Upper lobe of left lung (tissue), 6 donors: ENCODE measurements at places on chromosomes 1 and 21. TPM values are rescaled to one million over a fixed set of nuclear protein-coding genes. Genes with fewer than 3 reads are reported as not detected.
A peak's percentile ranks its signal among the peaks of the same experiment; 100 is the strongest.

C1QB gene
- total RNA-seq, result 950 TPM

- DNase-seq, result peak; percentile 34
Observed at GRCh38 chr1:221740993-221741702, 741 bp downstream of the DUSP10 start.

PAPPA2 gene
- total RNA-seq, result 2.4 TPM

UBASH3A gene
- total RNA-seq, result 2.9 TPM

- no peak for DNase-seq
Observed at GRCh38 chr1:219549215-219549614, 63.7 kb downstream of the ZC3H11B start.

DNA sequence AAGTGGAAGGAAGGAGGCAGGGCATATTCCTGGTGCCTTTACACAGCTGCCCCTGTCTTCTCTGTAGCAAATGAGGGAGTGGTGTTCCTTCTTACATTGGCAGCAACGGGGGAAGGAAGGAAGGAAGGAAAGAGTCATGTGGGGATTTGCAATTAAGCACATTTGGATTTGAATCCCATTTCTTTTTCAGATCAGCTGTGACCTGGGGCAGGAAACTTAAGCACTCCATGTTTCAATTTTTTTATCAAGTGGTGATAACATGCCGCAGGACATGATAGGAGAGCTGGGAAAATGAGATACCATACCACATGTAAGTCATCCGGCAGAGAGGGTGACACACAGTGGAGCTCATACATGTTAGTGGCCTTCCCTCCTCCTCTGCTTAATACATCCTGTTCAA lies 186.8 kb downstream of the APP start:
- no peak for DNase-seq

GRCh38 chr1:165844114-165844798 lies 16.8 kb downstream of the UCK2 start:
- no peak for DNase-seq

- no peak for DNase-seq
Observed at GRCh38 chr1:223276029-223276428, 87.9 kb downstream of the SUSD4 start.

- DNase-seq, result no peak
Observed at GRCh38 chr1:160685266-160685665, 26.4 kb downstream of the CD48 start.

DNA sequence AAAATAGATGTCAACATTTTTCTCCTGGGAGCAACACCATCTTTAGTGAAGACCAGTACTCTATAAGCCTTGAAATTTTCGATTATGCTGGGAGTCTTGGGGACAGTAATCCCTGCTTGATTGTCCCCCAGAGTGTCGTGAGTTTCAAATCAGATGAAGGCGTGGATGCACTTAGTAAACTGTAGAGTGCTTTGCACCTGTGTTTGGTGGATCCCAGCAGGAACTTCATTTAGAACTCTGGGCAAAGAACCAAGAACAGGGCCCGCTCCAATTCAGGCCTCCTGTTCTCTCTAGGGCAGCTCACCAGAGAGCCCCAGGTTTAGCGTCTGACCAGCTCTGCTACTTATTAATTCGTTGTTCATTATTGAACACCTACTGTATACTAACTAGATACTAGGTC lies 1.5 kb downstream of the GPX7 start:
- no peak for DNase-seq

DNA sequence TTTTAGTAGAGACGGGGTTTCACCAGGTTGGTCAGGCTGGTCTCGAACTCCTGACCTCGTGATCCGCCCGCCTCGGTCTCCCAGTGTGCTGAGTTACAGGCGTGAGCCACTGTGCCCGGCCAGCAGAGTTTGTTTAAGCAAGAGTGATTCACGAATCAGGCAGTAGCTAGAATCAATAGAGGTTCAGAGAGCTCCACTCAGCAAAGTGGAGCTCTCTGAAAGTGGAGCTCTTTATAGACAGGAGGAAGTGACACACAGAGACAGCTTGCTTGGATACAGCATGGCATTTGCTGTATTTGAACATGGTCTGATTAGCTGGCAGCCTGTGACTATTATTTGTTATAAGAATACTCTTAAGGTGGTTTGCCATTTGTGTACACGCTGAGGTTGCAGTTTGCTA lies 27.1 kb upstream of the CD34 start:
- DNase-seq, result no peak

GRCh38 chr1:83692524-83693381 lies 306.2 kb downstream of the TTLL7 start:
- DNase-seq, result no peak

DNA sequence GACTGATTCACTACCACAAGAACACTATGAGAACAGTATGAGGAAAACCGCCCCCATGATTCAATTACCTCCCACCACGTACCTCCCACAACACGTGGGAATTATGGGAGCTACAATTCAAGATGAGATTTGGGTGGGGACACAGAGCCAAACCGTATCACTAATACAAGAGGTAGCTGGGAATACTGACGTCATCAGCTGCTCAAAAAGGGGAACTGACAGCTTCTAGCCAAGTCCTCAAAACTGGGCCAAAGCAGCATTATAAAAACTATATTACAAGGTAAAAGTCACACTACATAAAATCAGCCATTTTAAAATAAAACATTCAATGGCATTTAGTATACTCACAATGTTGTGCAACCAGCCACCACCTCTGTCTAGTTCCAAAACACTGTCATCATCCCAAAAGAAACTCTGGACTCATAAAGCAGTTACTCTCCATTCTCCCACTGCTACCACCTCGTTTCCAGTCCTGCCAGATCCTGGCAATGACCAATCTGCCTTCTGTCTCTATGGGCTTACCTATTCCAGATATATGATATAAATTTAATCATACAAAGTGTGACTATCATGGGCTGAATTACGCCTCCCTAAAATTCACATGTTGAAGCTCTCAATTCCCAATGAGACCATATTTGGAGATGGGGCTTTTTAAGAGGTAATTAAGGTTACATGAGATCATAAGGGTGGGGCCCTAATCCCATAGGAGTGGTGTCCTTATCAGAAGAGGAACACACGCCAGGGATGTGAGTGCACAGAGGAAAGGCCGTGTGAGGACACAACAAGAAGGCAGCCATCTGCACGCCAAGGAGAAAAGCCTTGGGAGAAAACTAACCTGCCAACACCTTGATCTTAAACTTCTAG lies 192.1 kb downstream of the SETD4 start:
- DNase-seq, result no peak

RIPPLY3 gene
- total RNA-seq, result 0.11 TPM

GRCh38 chr1:116910379-116911187 lies 867 bp downstream of the PTGFRN start:
- DNase-seq, result peak; percentile 90

DNA sequence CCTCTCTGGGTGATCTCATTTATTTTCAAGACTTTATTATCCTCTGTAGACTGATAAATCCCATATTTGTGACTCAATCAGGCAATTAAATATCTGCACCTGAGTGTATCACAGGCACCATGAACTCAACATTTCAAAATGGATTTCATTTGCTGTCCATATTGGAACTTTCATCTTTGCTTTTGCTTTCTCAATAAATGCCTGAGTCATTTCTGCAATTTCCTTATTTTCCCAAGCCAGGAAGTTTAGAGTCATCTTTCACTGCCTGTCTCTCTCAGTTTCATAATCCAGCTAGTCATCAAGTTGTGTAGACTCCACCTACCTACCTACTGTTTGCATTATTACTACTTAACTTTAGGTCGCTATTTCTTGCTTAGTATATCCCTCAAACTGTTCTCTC lies 540.9 kb downstream of the LMO4 start:
- no peak for DNase-seq

DNA sequence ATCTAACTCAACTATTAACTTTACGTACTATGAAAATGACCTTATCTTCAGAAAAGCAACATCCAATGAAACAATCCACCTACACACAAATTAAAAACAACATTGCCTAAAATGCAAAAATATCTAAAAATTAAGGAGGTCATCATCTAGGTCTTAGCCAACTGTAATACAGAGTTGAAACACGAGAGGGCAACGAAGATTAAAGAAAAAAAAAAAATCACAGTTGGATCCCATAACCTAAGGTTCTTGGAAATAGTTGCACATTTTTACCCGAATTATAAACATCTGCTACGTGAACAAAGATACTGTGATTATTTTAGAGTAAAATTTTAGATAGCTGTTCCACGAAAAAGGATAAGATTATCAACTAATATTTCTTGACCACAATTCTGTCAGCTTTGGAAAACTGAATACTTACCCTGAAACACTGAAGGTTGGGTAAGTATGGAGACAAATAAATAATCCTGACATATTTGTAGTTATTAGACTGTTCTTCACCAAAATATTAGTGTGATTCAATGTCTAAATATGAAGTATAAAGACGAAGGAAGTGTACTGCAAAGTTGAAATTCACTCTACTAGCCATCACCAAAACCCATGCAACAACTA lies 88.0 kb upstream of the AK4 start:
- DNase-seq, result no peak

ACTA1 gene
- 0.26 TPM for total RNA-seq

COL11A1 gene
- total RNA-seq, result 0.39 TPM

RAB42 gene
- total RNA-seq, result 5.8 TPM

TENT5C gene
- 20.1 TPM for total RNA-seq

DNA sequence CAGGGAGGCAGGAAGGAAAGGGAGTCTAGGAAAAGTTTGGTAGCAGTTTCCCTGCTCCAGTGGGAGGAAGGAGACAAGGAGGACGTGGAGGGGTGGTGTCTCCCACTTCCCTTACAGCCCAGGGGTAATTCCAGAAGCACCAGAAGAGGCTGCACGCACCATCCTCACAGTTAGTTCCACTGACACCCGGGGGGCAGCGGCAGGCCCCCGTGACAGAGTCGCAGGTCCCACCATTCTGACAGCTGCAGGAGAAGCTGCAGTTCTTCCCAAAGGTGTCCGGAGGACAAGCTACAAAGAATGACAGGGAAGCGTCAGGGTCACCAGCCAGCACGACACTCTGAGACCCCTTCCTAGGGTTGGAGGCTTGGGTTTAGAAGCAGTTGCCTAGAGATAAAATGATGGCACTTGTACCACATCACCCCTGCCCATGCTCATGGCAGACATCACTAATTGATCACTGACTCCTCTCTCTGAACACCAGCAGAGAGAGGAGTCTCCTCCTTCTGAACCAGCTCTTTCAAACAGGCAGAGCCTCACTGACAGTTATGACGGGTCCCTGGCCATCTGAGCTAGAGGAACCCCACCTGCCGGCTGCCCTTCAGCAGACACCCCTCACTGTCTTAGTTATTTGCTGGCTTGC lies 53.3 kb downstream of the ARHGEF16 start:
- DNase-seq, result no peak

TEX50 gene
- total RNA-seq, result not detected

- DNase-seq, result no peak
Observed at GRCh38 chr1:101483982-101484688, 247.3 kb downstream of the S1PR1 start.

DNA sequence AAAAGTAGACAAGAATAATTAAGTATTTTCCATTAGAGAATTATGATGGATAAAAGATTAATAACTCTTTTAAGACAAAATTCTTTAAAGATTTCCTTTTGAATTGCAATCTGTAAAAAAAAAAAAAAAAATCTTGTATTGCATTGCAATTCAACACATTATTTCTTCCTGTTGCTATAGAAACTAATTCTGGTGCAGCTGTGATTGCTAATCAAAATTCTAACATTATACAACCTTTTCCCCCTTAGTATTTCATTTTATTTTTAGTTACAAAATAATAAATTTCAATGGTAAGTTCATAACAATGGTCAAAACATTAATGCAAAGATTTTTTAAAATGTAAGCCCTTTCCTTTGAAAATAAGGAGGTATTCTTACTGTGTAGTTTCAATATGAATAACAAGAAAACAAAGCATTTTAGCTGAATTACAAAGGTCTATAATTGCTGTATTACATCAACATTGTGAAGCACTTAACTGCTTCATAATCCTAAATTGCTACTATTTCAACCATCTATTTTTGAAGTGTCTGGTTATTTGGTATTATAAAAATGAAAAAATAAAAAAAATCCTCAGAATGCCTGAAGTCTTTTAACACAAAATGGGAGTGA lies 135.0 kb downstream of the SYT14 start:
- DNase-seq, result no peak

- DNase-seq, result no peak
Observed at GRCh38 chr1:184051138-184051484, 419 bp upstream of the TSEN15 start.

DNA sequence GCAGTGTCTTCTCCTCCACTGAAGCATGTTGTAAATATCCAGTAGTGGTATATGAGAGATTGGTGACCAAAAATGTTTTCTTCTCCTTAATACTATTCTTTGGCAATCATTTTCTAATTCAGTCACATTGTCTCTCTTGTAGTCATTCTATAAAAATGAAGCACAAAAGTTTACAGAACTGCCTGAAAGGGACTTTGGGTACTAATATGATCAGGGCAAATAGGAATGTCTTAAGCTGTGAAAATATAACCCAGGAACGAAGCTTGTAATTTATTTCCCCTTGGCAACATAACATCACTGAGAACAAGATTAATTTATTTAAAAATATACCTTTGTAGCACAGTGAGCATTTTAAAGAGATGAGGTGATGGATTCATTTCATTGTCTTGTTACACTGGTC lies 4.9 kb downstream of the B3GALT2 start:
- no peak for DNase-seq

- no peak for DNase-seq
Observed at GRCh38 chr1:176205332-176205914, 1.7 kb downstream of the COP1 start.

- no peak for DNase-seq
Observed at GRCh38 chr1:97877307-97877706, 43.5 kb downstream of the DPYD start.

- no peak for DNase-seq
Observed at GRCh38 chr1:19811206-19811851, 3.8 kb downstream of the RNF186 start.
